Airway epithelial cell (primary cell): ENCODE measurements at places on chromosomes 5 and 9. TPM values are rescaled to one million over a fixed set of nuclear protein-coding genes. Genes with fewer than 3 reads are reported as not detected.

The RNF183 gene
- 0.21 TPM in 1 of 2 replicates, not detected in the other for total RNA-seq

The PLPP1 gene
- total RNA-seq = 27.2 and 29.0 TPM in 2 replicates

The CAMK4 gene
- 1.6 and 3.0 TPM in 2 replicates for total RNA-seq

The PLPP7 gene
- not detected in 2 replicates for total RNA-seq

The MZB1 gene
- total RNA-seq = not detected in 2 replicates

The FGF1 gene
- 0.93 and 2.0 TPM in 2 replicates for total RNA-seq

The NR2F1 gene
- 0.78 and 1.2 TPM in 2 replicates for total RNA-seq

The MGAT1 gene
- total RNA-seq = 123 and 141 TPM in 2 replicates

The TENT4A gene
- 11.3 and 16.4 TPM in 2 replicates for total RNA-seq

The C9orf43 gene
- 0.09 and 0.35 TPM in 2 replicates for total RNA-seq

The FRMD3 gene
- 0.33 and 0.56 TPM in 2 replicates for total RNA-seq

The SH3TC2 gene
- total RNA-seq = 7.3 and 7.5 TPM in 2 replicates

The INSL4 gene
- 1.0 TPM in 1 of 2 replicates, not detected in the other for total RNA-seq

The AMBP gene
- not detected in 2 replicates for total RNA-seq

The TMEM252 gene
- total RNA-seq = not detected in 2 replicates

The CSF1R gene
- 0.09 TPM in 1 of 2 replicates, not detected in the other for total RNA-seq

The TRAPPC13 gene
- total RNA-seq = 12.4 and 15.3 TPM in 2 replicates

The HK3 gene
- total RNA-seq = not detected in 2 replicates

The REEP2 gene
- 15.8 and 19.3 TPM in 2 replicates for total RNA-seq

The EGFLAM gene
- total RNA-seq = 2.5 TPM in 1 of 2 replicates, not detected in the other

The TOR4A gene
- 44.0 and 48.1 TPM in 2 replicates for total RNA-seq

The DOCK8 gene
- 0.60 and 0.71 TPM in 2 replicates for total RNA-seq

The TARS1 gene
- total RNA-seq = 153 and 179 TPM in 2 replicates

The IFNK gene
- total RNA-seq = not detected in 2 replicates

The CARD9 gene
- total RNA-seq = under 0.01 and 0.21 TPM in 2 replicates

The PRSS3 gene
- 73.0 and 77.0 TPM in 2 replicates for total RNA-seq

The LHFPL2 gene
- 8.4 and 12.4 TPM in 2 replicates for total RNA-seq

The SHISAL2B gene
- total RNA-seq = not detected in 2 replicates

The LCN15 gene
- not detected in 2 replicates for total RNA-seq

The PCDHB4 gene
- total RNA-seq = not detected in 2 replicates

The GHR gene
- 0.42 TPM in 2 replicates for total RNA-seq

The C9orf50 gene
- not detected in 2 replicates for total RNA-seq

The ANKRD34B gene
- not detected in 2 replicates for total RNA-seq

The IL3 gene
- not detected in 2 replicates for total RNA-seq

The IL33 gene
- total RNA-seq = 13.2 and 17.4 TPM in 2 replicates

The OR2V1 gene
- not detected in 2 replicates for total RNA-seq

The SPATA31E1 gene
- not detected in 2 replicates for total RNA-seq

The FOXD4L3 gene
- not detected in 2 replicates for total RNA-seq

The LRRC19 gene
- not detected in 2 replicates for total RNA-seq
